ENCODE measurements at places on chromosomes 2 and 18. TPM values are rescaled to one million over a fixed set of nuclear protein-coding genes. Genes with fewer than 3 reads are reported as not detected.

Gene ARHGAP28
- 5.1 TPM for total RNA-seq

Gene MLPH
- total RNA-seq, result 2.4 TPM

Gene LHCGR
- total RNA-seq, result not detected

Gene ALK
- total RNA-seq, result not detected

Gene SPEG
- 11.1 TPM for total RNA-seq

Gene COLEC12
- total RNA-seq, result 24.0 TPM

Gene MARCO
- not detected for total RNA-seq

Gene CSRNP3
- total RNA-seq, result 3.1 TPM

Gene CYRIA
- 1.5 TPM for total RNA-seq

Gene SERPINB2
- 2.4 TPM for total RNA-seq

Gene DCDC2C
- total RNA-seq, result not detected

Gene PLCL1
- 18.6 TPM for total RNA-seq

Gene FOXD4L1
- total RNA-seq, result 0.06 TPM

Gene SOWAHC
- total RNA-seq, result 18.4 TPM

Gene IL1R1
- 49.0 TPM for total RNA-seq

Gene DPYSL5
- total RNA-seq, result not detected

Gene CCT7
- total RNA-seq, result 259 TPM

Gene UGT1A3
- total RNA-seq, result not detected

Gene CREB1
- total RNA-seq, result 38.0 TPM

Gene LINC00305
- not detected for total RNA-seq

Gene ITGA4
- 23.0 TPM for total RNA-seq

Data from aortic smooth muscle cell (primary cell).